ENCODE measurements at places on chromosomes 6 and 20. TPM values are rescaled to one million over a fixed set of nuclear protein-coding genes. Genes with fewer than 3 reads are reported as not detected.

MRPS26 gene
- total RNA-seq: 40.4 TPM

TNF gene
- 10.4 TPM for total RNA-seq

CDSN gene
- 0.13 TPM for total RNA-seq

RAMACL gene
- total RNA-seq: 6.0 TPM

TJAP1 gene
- 24.5 TPM for total RNA-seq

CRISP3 gene
- total RNA-seq: not detected
